ENCODE measurements at places on chromosomes 12 and 14. TPM values are rescaled to one million over a fixed set of nuclear protein-coding genes. Genes with fewer than 3 reads are reported as not detected.

HSP90AA1 gene
- 778 TPM for polyA plus RNA-seq

PTPRB gene
- 19.5 TPM for polyA plus RNA-seq

C1S gene
- polyA plus RNA-seq, result 49.6 TPM

MMP19 gene
- polyA plus RNA-seq, result 1.2 TPM

NUP107 gene
- polyA plus RNA-seq, result 90.5 TPM

KRT5 gene
- polyA plus RNA-seq, result 1.1 TPM

PPP4R4 gene
- 0.26 TPM for polyA plus RNA-seq

DPF3 gene
- 5.4 TPM for polyA plus RNA-seq

PLXNC1 gene
- polyA plus RNA-seq, result 7.1 TPM

PGF gene
- polyA plus RNA-seq, result 9.1 TPM

CBLN3 gene
- 3.1 TPM for polyA plus RNA-seq

CLEC4C gene
- polyA plus RNA-seq, result not detected

Data from renal pelvis (tissue), 12 donors.